ENCODE measurements at places on chromosomes 16 and 17.

DNA sequence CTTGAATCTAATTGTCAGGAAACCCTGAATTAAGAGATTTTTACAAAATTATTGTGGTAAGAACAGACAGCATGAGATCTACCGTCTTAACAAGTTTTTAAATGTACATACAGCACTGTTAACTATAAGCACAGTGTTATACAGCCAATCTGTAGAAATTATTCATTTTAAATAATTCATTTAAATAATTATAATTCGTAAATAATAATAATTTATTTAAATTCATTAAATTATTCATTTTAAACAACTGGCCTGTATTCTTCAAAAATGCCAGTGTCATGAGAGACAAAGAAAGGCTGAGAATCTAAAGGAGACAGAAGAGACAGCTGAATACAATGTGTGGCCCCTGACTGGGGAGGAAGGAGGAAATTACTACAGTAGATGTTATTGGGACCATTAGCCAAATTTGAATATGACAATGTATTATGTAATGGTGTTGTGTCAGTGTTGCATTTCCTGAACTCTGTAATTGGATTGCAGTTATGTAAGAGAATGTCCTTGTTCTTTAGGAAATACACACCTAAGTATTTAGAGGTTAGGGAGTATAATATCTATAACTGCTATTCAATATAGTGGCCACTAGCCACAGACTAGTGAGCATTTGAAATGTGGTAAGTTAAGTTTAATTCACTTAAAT lies 2.3 kb downstream of the RSAD1 start:
- no peak for DNase-seq

GRCh38 chr16:85105475-85105874 lies 6.8 kb downstream of the CIBAR2 start:
- DNase-seq: no peak

DNA sequence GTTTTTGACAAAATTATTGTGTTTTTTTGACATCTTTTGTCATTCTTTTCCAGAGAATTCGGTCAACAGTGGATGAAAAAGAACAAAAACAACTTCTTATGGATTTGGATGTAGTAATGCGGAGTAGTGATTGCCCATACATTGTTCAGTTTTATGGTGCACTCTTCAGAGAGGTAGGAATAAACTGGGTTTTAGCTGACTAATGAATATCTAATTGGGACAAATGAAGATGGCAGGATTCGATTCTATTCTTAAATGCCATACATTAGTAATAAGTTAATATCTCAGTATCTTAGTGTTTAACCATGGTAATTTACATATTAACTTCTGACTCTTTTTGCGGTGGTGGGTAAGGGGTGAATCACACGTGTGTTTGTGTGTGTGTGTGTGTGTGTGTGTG lies 74.8 kb downstream of the MAP2K4 start:
- no peak for DNase-seq

GRCh38 chr17:39928858-39929645 lies 1.5 kb downstream of the LRRC3C start:
- no peak for DNase-seq

- no peak for DNase-seq
Measured at GRCh38 chr17:28712032-28712704, 480 bp upstream of the PROCA1 start.

GRCh38 chr16:80288616-80289015 lies 252.2 kb upstream of the DYNLRB2 start:
- DNase-seq: no peak

DNA sequence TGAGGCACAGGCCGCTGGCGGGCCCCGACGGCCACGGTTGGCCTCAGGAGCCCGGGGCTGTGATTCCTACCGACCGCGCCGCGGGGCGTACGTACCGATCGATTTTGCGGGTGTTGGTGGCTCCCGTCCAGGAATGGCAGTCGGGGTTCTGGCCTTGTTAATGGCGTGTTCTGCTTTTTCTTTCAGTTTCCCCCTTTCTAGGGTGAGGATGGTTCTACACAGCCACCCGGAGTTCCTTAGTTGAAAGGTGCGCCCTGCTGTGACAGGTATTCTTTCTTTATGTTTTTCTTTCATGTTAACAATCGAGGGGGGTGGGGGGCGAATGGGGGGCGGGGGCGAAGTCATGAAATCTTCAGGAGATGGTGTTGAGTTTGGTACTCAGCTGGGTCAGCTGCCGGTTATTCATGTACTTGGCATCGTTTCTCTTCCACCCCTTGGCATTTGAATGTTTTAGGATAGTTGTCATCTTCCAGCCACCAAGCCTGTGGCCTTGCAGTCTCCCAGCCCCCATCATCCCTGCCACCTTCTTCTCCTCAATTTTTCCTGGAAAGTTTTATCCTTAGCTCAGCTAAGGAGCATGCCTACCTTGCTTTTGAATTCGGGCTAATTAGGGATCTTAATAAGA lies 802 bp downstream of the CYLD start:
- DNase-seq: no peak

GRCh38 chr16:86718118-86718517 lies 139.8 kb downstream of the FOXL1 start:
- no peak for DNase-seq

DNA sequence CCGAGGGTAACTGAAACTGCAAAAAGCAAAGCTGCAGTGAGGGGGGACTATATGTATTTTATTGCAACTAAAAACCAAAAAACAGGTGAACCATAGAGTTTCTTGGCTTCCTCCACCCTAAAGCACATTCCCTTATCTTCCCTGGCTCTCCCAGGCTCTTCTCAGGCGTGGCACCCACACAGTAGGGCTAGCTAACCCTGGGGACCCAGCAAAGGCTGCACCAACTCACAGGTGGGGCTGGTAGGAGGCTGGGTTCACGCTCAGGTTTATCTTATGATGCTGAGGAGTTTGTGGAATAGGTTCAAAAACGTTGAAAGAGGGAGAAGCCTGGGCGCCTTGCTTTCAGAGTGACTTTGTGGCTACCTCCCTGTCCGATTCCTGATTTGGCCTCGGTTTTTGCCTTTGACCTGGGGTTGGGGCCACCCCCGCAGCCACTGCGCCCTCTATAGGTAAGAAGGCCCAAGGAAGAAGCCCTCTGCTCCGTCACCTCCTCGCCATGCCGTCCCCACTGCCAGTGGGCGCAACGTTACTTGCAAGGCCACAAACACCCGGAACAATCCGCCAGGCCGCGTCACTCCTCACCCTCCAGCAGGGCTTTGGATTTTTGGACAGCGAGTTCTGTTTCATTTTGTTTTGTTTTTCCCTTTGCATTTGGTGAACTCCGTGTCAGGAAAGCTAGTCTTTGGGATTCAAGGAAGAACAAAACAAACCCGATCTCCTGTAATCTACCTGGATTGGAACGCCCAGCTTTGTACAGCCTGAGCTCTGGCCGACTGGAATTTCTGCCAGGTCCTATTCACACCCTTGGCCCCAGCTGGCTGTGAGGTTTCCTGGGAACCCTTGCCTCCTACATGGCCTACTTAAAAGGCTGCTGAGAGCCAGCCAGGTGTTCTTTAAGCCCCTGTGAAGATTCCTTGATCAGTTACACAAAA lies 60.8 kb downstream of the TBC1D16 start:
- no peak for DNase-seq

- DNase-seq: no peak
Measured at GRCh38 chr17:29294580-29294900, 592 bp upstream of the NUFIP2 start.

DNA sequence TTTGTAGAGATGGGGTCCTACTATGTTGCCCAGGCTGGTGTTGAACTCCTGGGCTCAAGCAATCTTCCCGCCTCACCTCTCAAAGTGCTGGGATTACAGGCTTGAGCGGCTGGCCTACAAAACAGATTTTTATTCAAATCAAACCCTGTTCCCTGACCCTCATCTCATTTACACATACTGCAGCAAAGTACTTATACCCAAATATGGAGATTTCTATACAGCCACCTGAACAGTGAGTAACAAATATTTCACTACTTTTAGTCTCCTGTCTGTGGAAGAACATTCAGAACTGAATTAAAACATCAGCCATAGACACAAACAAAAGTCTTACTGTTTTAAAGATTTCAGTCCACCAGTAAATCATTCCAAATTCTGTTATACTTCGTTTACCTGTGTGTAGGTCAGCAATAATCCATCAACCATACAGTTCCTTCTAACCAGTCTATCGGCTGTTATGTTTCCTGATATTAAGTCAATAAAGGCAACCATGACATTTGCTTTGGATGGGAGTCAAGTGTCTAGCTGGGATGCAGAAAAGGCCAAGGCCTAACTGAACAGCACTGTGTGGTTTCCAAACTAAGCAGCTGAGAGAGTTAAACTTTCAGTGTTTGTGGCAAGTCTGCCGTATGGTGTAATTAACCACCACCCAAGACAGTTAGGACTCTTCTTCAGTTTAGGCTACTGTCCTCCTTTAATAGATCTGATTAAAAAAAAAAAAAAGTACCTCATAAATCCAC lies 22.3 kb downstream of the ERN1 start:
- DNase-seq: no peak

GRCh38 chr17:73365301-73365874 lies 53.6 kb upstream of the CDC42EP4 start:
- DNase-seq: no peak

DNA sequence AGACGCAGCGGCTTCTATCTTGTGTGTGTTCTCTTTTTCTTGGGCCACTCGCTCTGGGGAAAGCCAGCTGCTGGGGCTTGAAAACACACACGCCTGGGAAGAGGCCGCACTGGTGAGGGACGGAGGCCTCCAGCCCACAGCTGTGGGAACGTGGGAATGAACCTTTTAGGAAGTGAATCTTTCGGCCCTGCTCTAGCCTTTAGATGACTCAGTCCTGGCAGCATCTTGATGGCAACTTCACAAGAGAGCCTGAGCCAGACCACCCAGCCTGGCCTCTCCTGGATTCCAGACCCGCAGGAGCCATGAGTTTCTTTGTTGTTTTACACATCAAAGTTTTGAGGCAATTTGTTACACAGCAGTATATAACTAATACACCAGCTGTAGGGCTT lies 2.2 kb upstream of the PDPK1 start:
- DNase-seq: no peak

- no peak for DNase-seq
Measured at GRCh38 chr17:69282002-69282401, 44.9 kb downstream of the ABCA5 start.

- no peak for DNase-seq
Measured at GRCh38 chr16:55136356-55137150, 187.4 kb upstream of the IRX6 start.

DNA sequence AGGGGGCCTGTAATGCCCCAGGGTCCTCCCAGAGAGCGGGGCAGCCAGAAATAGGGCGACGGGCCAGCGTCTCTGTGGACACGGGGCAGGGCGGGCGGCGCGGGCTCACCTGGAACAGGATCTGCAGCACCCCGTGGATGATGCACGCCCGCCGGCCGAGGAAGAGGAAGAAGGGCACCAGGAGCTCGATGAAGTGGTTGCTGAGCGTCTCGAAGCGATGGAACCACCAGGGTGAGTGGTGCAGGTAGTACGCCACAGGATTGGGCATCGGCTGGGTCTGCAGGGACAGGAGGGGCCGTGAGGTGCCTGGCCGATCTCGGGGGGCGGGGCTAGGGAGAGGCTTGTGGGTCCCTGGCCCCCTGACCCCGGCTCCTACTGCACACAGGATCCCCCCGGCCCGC lies 78.9 kb upstream of the GNG13 start:
- DNase-seq: no peak

DNA sequence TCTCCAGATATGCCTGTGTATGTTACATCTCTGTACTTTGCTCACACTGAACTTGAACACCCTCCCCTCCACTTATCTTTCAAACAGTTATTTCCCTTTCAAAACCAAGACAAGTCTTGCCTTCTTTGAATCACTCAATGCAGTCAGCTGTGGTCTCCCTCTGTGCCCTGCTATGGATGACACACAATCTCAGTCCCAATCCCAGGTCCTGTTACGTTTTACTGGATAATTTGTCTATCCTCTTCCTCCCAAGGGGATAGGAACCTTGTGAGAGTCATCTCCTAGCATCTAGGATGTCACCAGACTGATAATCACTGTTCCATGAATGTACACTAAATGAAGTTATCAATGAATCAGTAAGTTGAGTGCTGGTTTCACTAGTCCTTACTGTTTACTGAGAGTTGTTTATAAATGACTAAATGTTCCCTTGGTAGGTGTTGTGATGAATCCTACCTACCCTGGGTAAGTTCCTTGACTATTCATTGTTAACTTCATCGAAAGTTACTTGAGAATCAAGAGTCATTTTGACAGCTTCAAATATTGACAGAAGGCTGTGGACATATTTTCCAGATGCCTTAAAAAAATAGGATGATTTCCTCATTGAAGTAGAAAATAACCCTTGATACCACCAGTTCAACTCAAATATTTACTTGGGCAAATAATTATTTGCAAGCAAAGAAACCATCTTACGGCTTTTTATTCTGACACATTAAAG lies 244.9 kb downstream of the PRKCA start:
- DNase-seq: no peak

- no peak for DNase-seq
Measured at GRCh38 chr17:31857920-31858641, 963 bp downstream of the COPRS start.

DNA sequence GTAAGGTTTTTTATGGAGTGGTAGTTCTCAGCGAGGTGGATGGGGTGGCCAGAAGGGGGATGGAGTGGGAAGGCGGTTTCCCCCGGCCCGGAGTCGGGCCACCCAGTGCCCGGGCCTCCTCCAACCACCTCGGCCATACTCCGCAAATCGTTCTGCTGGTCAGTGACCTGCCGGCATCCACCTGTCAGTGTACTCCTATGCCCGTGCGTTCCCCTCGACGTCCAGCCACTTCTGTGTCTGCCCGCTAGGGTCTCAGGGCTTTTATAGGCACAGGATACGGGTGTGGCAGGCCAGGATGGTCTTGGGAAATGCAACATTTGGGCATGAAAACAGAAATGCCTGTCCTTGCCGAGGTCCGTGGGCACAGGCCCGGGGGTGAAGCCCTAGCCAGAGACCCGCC lies 19.3 kb upstream of the ASGR2 start:
- DNase-seq: no peak

- no peak for DNase-seq
Measured at GRCh38 chr17:19005137-19005773, 691 bp upstream of the FAM83G start.

DNA sequence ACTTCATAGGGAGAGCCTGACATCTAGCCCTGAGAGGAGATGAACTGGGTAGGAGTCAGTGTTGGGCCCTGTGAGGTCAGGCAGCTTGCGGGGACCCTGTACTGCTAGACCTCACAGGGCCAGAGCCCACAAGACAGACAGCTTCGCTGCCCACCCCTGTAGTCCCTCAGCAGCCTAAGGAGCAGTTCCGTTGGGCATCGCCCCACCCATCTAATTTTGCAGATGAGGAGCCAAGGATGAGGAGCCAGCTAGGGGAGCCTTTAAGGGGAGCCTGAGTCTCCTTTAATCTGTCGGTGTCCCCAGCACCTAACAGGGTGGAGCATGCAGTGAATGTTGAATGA lies 755 bp upstream of the TUFM start:
- no peak for DNase-seq

DNA sequence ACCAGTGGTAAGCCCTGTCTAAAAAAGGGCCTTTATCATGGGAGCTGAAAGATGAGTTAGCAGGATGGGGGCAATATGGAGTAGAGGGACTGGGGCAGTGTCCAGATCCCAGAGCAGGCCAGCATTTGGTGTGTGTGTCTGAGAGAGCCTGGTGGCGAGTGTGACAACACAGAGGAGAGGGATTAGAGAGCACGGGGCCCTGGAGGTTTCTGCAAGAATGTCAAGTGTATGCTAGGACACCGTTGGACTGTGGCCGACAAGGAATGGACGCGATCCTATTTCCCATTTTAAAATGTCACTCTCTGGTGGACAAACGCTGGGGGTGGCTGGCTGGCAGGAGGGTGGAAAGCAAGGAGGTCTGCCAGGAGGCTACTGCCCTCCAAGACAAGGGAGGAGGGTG lies 12.4 kb downstream of the TAC4 start:
- DNase-seq: no peak

GRCh38 chr16:22692916-22693637 lies 120.9 kb upstream of the HS3ST2 start:
- DNase-seq: no peak

- DNase-seq: no peak
Measured at GRCh38 chr16:74556375-74556922, 50.5 kb downstream of the GLG1 start.
